DMS79 treated with DMSO at 0.1 percent for 48 hours (cell line): ENCODE measurements at places on chromosomes 12 and 14.
A peak's percentile ranks its signal among the peaks of the same experiment; 100 is the strongest.

DNA sequence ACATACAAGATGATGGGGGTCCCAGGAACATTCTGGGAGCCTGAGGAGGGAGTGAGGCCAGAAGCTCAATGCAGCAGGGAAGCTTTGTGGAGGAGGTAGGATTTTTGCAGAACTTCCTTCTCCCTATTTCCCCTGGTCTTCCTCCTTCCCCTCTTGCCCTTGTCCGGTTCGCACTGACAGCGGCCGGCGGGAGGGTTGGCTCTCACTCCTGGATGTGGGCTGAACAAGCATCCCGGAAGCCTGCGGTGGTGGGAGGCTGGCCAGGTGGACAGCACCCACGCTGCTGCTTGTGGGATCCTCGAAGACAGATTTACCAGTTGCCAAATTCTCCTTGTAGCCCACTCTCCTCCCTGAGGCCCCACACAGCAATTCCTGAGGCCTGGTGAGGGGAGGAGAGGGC lies 112.2 kb downstream of the KCNA5 start:
- DNase-seq, result no peak

DNA sequence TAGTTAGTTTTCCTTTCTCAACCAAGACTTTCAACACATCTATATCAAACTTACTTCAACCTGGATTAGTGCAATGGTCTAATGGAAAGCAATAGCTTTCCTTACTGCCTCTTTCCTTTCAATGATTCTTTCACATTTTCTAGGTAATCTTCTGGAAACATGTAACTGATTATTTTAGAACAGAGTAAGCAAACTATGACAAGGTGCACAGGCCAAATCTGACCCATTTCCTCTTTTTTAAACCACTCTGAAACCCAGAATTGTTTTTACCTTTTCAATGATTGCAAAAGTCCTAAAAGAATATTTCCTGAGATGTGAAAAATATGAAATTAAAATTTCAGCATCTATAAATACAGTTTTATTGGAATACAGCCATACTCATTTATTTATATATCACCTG lies 81.6 kb upstream of the TMTC2 start:
- no peak for DNase-seq

GRCh38 chr14:50835280-50835679 lies 4.3 kb upstream of the NIN start:
- no peak for DNase-seq

DNA sequence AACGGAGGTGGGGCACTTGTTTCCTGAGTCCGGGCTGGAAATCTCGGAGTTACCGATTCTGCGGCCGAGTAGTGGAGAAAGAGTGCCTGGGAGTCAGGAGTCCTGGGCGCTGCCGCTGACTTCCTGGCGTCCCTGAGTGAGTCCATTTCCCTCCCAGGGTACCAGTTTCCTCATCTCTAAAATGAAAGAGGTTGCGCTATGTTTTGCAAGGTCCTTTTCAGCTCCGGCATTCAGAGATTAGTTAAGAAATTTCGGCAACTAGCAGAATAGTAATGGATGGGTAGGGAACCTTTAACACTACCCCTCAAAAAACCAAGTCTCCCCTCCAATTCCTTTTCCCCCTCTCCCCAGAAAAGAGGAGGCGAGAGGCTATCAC lies 724 bp downstream of the BLOC1S1 start:
- DNase-seq, result peak; percentile 44

DNA sequence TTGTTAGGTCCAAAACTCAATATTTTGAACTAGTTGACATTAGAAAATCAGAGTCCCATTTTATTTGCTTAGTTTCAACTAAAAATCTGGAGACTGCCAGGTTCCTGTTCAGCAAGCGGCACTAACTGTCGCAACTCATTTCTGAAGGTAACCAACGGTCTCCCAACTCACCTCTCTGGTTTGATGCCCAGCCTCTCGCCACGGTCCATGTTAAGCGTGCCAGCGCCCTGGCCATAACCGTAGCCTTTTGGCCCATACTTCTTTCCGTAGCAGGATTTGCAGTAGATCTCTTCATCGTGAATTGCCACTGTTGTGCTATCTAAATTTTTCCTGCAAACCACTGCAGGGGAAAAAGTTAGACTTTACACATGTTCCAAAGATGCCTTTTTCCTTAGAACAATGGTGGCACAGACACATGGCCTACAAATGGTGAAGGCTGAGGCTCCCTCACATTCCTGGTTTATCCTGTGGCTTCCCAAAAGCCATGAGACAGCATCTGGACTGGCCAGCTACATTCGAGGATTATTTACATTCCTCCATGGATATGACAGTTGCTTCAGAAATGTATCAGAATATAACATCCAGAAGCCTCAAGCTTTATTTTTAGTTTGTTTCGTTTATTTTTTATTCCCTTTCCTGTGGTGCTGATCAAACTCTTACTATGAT lies 15.7 kb downstream of the CSRP2 start:
- DNase-seq, result no peak

DNA sequence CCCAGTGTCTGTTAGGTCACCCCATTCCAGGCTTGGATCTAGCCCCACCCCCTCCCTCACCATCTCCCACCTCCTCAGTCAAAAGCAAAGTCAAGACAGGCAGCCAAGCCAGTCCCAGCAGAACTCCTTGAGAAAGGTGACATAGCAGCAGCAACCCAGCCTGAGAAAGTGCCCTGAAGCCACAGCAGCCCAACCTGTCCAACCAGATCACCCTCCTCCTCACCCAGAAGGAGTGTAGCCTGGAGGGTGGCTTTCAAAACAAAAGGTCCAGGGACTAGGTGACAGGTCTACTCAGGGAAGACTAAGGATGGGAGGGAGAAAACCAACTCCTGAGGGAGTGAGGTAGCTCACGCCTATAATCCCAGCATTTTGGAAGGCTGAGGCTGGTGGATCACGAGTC lies 5.2 kb downstream of the RAB15 start:
- no peak for DNase-seq

DNA sequence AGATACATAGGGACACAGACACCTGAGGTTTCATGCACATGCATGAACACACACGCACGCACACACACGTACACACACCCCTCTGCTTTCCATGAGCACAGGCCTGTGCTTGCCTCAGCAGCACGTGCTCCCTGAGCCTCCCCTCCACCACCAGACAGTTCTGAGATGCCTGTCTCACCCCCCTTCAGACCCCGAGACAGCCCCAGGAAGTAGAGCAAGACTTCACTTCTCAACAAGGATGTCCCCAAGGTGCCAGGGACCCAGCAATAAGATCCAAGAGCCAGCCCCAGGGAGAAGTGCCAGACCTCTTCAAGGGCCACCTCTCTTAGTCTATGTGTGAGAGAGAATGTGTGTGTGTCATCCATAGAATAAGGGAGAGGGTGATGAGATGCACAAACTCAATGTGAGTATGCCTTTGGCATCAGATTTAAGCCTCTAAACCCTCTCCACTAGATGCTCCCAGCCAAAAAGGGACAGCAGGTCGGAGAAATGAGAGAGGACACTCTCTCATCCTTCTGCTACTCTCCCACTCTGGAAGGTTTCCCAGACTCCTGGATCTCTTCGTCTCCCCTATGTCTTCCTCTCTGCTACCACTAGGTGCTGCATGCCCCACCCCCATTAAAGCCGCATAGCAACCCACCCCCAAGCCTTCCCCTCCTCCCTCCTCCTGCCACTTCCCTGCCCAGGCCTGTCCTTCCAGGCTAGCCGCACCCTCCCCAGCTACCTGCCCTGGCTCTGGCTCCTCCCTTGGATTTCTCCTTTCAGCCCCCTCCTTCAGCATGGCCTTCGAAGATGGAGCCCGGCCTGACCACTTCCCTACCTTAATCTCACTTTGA lies 7.7 kb downstream of the RARG start:
- DNase-seq, result no peak

DNA sequence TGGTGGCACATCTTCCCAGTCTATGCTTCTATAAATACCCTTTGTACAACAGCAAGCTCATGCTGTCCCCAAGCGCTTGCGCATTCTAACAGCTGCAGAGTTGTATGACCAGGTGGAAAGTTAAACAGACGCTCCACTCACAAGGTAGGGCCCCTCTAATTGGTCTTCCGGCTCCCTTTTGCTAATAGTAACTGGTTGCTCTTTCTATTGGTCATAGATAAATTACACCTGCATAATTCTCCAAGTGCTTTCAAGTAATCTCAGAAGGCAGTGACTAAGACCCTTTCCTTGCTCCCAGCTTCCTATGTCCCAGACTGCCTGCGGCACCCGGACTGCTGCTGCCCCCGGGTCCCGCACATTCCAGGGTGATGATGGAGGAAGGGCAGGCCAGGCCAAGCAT lies 6.1 kb upstream of the TSPAN9 start:
- no peak for DNase-seq

DNA sequence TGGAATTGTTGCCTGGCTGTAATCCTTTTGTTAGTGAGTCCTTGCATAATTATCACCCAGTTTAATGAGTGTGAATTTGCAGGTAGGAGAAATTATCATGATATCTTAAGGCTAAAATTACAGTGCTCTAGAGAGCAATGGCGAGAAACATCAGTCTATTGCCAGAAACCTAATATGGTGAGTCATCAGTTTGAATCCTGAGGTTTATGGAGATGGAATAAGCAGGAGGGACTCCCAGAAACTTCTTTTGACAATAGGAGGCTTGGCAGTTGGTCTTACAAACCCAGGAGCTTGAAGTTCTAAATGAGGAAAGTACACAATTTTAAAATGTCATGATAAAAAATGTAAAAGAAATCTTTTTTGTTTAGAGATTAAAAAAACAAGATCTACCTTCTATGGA lies 31.5 kb upstream of the CRADD start:
- no peak for DNase-seq

- DNase-seq, result no peak
Observed at GRCh38 chr14:57392830-57393229, 2.4 kb downstream of the NAA30 start.
